ENCODE measurements at places on chromosomes 11 and 22.

DNA sequence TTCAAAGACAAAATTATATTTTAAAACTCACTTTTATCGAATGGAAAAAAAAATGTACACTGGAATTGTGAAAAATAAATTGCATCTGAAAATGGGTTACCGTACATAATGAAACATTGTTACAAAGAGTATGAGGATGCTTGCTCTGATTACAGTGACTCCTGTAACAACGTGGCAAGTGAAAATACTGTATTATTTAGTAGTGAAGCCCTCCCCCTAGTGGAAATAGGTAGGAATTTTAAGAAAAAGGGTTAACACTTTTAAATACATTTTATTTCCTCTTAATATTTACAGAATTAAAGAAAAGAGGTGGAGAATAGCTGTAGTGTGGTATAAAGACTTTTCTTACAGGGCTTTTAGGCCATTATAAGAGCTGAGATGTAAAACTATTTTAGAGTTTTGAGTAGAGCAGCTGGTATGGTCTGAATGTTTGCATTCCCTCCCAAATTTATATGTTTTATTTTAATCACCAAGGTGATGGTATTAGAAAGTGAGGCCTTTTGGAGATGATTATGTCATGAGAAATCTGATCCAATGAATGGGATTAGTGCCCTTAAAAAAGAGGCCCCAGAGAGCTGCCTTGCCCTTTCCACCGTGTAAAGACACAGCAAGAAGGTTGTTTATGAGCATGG is 25.2 kb downstream of the FAM76B start:
- peak; percentile 41 for DNase-seq

DNA sequence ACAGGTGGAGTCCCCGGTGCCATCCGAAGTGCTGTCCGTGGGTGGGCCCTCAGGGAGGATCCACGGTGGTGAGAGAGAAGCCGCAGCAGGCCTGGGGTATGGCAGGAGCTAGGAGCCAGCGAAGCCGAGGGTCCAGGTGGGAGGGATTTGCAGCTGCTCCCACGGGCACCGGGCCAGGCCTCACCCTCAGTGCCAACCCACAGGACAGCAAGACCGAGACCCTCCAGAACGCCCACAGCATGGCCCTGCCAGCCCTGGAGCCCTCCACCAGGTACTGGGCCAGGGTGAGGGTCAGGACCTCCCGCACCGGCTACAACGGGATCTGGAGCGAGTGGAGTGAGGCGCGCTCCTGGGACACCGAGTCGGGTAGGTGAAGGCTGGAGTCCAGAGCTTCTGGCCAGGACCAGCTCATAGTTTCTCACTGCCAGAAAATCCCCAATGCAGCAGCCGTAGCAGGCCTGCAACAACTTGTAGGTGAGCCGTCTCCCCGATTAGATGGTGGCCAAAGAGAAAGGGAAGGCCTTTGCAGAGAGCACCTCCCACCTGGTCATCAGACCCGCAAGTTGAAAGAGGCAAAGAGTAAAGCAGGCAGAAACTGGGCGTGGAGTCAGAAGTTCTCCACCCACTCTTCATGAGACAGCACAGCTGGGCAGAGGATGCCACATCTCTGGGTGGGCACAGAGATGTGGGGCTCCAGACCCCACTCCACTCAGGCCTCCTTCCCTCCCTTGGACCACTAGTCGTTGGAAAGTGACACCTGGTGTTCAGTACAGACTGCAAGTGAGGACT is 20.4 kb downstream of the CSF2RB start:
- no peak for DNase-seq

- DNase-seq: no peak
Measured at GRCh38 chr11:17408641-17409040, 20.2 kb upstream of the KCNJ11 start.

DNA sequence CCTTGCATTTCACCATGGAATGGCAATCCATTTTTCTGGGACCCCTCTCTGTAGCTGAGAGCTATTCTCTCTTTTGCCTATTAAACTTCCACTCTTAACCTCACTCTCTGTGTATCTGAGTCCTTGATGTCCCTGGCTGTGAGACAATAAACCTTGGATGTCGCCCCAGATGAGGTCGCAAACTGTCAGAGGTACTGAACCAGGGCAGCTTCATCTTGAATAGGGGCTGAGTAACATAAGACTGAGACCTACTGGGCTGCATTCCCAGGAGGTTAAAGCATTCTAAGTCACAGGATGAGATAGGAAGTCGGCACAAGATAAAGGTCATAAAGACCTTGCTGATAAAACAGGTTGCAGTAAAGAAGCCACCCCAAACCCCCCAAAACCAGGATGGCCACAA is 68.0 kb downstream of the RSF1 start:
- no peak for DNase-seq

GRCh38 chr11:27386181-27386845 is 23.3 kb upstream of the CCDC34 start:
- DNase-seq: no peak

- DNase-seq: no peak
Measured at GRCh38 chr11:114912826-114913225, 234.5 kb downstream of the NXPE2 start.

DNA sequence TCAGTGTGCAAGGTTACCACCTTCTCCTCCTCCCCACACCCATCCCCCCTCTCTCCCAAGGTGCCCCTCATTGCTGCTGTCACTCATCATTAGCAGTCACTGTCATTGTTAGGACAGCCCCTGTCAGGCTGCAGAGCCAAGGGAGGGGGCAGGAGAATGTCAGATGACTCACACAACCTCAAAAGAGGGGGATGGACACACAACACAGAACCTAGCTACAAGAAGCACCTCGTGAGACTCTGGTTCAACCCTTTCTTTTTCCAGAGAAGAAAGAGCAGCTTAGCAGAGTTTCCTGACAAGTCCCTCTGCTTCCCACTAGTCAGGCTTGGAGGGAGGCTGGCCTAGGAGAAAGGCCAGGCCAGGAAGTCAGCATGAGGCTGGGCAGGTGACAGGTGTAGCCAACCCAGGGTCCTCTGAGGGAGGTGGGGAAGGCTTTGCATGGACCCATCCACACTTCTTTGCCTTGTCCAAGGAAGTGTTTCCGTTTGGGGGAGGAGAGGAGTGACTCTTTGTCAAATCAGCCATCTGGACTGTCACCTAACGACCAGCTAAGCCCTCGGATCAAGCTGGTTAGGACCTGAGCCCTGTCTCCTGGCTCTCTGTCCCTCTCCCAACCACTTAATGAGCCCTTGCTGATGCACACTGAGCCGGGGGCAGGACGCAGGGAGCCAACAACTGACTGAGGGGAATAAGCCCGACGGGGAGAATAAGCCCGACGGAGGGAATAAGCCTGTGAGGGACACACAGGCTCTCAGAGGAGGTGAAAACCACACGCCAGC is 18.3 kb downstream of the ADORA2A start:
- no peak for DNase-seq

DNA sequence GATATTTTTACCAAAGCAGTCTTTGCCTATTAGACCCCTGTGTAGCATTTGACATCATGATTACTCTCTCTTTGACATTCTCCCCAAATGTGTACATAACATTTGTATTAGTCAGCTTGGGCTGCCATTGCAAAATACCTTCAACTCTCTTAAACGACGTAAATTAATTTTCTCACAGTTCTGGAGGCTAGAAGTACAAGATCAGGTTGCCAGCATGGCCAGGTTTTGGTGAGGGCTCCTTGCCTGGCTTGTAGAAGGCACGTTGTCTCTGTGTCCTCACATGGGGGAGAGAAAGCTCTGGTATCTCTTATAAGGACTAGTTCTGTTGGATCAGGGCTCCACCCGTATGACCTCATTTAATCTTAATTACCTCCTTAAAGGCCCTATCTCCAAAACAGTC is 12.3 kb upstream of the DLAT start:
- DNase-seq: no peak

DNA sequence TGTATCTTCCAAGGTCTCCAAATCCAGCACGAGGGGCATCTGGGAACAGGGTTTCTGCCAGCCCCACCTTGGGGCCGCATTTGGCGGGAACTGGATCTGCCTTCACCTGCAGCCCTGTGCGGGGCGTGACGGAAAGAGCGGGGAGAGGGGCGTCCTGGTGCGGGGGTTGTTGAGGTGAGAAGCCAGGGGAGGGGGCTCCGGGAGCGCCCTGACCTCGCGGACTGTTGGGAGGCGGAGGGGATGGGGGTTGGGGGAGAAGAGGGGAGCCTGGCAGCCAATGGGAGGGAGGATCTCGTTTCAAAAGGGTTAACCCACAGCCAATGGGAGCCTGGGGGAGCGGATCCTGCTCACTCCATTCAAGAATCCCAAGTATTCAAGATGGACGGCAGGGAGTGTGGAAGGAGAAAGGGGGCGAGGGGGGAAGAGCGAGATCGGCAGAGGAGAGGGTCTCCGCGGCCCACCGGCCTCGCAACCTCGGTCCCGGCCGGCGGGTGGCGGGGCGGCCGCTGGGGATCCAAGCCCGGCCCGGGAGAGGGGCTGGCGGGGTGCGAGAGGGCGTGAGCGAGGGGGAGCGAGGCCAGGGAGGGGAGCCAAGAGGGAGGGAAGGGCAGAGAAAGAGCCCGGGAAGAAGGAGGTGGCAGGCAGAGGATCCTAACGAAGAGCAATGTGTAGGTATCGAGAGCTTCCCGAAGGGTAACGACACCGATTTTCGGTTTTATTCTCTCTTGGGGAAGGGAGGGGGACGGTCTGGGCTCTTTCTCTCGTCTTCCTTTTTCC is 11.5 kb downstream of the YPEL4 start:
- DNase-seq: no peak

DNA sequence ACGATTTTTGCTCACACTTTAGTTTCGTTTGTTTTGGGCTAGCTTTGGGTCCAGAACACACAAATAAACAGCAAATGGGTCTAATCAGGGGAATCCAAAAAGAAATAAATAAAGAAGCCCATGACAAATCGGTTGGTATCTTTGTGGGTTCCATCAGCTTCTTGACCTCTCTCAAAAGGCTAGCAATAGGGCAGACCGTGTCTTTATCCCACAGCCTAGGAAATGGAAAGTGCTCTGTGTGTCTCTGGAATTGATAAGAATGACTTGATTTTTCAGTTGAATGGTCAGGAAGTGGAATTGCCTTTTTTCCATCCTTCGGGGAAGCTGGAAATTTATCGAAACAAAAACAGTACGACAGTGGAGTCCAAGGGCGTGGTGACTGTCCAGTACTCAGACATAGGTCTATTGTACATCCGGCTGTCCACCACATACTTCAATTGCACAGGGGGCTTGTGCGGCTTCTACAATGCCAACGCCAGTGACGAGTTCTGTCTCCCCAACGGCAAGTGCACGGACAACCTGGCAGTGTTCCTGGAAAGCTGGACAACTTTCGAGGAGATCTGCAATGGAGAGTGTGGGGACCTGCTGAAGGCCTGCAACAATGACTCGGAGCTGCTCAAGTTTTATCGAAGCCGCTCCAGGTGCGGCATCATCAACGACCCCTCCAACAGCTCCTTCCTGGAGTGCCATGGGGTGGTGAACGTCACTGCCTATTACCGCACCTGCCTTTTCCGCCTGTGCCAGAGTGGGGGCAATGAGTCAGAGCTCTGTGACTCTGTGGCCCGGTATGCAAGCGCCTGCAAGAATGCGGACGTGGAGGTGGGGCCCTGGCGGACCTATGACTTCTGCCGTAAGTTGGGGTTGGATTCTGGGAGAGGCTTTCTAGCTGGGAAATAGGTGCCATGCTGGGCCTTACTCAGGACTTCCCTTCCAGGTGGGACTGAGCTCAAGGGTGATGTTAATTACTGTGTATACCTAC is 28.6 kb downstream of the TECTA start:
- no peak for DNase-seq

DNA sequence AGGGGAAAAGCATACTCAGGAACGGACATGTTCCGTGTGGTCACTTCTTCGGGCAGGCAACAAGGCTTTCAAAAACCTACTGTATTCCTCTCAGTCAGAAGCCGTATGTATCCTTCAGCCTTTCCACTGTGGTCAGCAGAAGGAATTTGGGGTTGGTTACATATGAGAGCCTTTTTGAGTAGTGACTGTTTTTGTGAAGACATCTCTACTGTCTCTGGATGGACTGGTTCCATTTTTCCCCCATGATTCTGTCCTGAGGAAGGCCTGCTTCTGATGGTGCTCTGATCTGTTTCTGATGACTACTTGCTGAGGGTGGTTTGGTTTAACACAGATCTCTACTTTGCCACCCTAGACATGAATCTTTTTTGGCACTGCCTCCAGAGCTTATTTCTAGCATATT is 63.7 kb upstream of the HORMAD2 start:
- DNase-seq: no peak

DNA sequence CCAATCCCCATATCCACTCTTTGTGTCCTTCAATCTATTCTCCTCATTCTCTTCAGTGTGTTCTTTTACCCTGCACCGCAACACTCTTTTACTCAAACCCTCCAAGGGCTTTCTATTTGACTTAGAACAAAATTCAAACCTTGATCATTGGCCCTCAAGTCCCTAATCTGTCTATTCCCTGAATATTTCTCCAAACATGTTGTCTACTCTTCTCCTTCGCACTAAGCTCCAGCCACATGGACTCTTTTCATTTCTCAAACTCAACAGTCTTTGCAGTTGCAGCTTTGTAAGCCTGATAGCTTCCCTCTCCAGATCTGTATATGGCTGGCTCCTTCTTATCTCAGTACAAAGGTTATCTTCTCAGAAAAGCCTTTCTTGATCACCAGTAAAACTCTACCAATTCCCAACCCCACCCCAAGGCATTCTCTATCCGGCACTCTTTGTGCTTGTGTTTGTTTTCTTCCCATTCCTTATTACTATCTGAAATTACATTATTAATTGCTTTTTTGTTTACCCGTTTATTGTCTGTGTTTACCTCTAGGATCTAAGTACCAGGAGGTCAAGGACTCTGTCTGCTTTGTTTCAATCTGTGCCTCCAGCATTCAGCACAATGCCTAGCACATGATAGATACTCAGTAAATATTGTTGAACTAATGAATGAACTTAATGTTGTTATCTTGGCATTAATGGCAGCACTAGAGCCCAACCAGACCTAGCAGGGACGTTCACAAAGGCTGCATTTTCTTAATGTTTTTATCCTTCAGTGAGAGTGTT is 147.4 kb downstream of the BBOX1 start:
- no peak for DNase-seq

DNA sequence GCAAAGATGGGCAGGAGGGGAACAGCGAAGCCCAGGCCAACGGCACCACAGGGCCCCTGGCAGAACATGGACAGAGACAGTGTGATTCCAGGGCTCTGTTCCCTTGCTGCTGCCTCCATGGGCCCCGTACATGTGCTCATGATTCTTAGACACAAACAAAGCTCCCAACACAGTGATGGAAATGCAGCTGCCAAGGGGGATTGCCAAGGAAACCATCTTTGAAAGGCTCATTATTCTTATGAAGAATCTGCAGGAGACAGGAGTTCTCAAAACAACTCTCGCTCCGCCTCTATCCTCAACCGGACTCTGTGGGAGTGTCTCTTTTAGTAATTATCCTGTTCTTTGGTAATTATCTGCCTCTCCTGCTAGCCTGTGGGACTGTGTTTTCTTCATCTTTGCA is 32.2 kb downstream of the SERPINH1 start:
- no peak for DNase-seq

DNA sequence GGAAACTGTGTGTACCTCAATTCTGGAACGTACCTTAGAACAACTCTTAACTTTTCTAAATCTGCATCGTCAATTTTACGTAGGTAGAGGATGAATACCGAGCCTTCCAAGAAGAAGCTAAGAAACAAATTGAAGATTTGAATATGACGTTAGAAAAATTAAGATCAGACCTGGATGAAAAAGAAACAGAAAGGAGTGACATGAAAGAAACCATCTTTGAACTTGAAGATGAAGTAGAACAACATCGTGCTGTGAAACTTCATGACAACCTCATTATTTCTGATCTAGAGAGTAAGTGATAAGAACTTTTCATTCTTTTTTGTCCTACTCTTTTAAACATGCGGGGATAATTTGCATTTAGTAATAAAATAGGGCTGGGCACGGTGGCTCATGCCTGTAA is 53.5 kb downstream of the SPECC1L start:
- DNase-seq: no peak

GRCh38 chr11:133796043-133796795 is 49.1 kb downstream of the SPATA19 start:
- no peak for DNase-seq

Measured in NCI-H1436 treated with DMSO at 0.1 percent for 48 hours (cell line).